ENCODE measurements at places on chromosomes 7 and 10.
A peak's percentile ranks its signal among the peaks of the same experiment; 100 is the strongest.

DNA sequence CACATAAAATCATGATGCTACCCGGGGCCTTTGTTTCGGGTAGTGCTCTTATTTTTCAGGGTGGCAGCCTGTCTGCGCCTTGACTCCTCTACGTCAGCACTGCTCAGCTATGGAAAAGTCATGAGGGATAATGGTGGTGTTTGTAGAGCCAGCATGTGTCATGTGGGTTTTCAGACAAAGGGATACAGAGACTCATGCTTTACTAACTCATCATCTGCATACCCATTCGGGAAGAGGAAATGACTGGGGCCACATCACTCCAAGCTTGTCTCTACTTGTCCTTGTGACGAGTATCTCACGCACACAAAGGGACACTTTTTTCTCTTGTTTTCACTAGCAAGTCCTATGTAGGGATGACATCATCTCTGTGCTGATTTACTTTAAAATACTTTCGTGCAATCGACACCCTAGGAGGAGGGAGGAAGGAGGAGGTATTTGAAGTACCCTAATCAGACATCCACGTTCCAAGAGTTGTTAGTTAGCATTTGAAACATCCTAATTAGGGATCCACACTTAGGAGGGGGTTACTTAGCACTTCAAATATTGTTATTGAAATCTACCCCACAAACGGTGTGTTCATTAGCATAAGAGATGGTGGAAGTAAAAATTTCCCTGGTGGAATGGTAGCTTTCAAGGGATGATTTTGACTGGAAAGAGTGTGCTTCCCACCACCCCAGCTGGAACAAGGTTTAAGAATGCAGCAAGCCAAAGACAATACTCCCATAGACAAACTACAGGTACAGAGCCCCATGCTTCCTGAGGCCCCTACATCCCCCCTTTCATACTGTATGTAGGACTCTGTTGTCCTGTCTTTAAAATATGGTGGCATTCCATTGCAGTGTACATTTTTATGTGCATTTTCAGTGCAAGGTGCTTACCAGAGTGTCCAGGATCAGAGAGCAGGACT lies 52.0 kb downstream of the THNSL1 start:
- DNase-seq = no peak

DNA sequence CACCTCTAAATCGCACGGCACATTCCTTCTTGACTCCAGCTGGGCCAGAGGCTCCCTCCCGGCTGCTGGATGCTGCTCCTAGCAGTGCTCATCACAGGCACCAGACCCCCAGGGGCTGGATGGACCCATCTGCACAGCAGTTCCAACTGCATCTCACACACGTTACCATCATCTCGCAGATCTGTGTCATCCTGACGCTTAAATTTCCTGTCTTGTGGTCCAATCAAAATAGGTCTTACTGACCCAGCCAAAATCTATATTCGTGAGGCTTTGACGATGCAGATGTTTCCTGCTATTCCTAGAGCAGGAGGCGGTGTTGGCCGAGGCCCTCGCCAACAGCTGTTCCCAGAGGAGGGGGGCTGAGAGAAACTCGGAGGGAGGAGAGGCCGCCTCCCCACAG lies 108.0 kb downstream of the MKI67 start:
- no peak for DNase-seq

GRCh38 chr10:49297818-49298670 lies 926 bp upstream of the C10orf71 start:
- no peak for DNase-seq

GRCh38 chr10:128310971-128311658 lies 184.9 kb upstream of the MKI67 start:
- DNase-seq = no peak

GRCh38 chr10:102444851-102445250 lies 6.5 kb downstream of the C10orf95 start:
- DNase-seq = no peak

GRCh38 chr7:11831736-11832495 lies at the start of gene THSD7A:
Gene THSD7A, minus strand, starts transcription at chr7:11832198. Its CDS starts 252 bp downstream, at chr7:11831946.
- DNase-seq = no peak

DNA sequence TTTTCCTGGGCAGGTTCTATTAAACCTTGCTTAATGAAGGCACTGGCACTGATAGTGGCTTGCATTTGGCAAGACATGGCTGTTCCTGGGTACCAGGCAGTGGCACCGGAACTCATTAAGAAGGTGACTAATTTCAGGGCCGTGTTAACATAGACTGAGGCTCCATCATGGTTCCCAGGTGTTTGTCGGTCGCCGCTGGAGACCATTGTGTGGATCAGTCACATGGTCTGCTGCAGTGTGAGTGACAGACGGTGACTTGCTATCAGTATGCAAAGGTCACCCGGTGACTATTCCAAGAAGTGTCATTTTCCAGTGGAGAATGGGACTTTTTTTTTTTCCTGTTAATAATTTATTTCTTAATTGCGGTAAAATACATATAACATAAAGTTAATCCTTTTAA lies 106.3 kb downstream of the INSYN2A start:
- DNase-seq = no peak

GRCh38 chr7:139753693-139754111 lies 24.1 kb downstream of the HIPK2 start:
- DNase-seq = no peak

GRCh38 chr7:2079332-2080059 lies 153.2 kb downstream of the MAD1L1 start:
- no peak for DNase-seq

- no peak for DNase-seq
These were observed 97.7 kb downstream of the NRCAM start for GRCh38 chr7:108358553-108358952.

DNA sequence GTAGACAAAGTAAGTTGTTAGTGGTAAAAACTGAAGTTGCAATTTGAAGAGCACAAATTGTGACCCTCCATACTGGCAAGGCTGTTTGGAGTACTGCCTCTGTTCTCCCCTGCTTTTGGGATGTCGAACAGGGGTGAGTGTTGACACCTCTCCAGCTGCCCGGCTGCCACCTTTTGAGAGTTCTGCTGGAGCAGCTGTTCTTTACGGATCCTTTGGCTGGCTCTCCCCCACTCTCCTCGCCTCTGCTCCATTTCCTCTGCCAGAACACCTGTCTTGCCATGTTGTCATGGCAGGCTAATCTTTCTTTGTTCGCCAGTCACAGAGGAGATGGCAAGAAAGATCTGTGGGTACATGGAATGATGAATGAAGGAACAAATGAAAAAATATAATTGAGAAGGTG lies 34.9 kb downstream of the INSYN2A start:
- DNase-seq = no peak

- DNase-seq = no peak
These were observed 19.4 kb downstream of the GSTO2 start for GRCh38 chr10:104288355-104288754.

GRCh38 chr10:116124777-116125176 lies 148.2 kb downstream of the GFRA1 start:
- DNase-seq = no peak

DNA sequence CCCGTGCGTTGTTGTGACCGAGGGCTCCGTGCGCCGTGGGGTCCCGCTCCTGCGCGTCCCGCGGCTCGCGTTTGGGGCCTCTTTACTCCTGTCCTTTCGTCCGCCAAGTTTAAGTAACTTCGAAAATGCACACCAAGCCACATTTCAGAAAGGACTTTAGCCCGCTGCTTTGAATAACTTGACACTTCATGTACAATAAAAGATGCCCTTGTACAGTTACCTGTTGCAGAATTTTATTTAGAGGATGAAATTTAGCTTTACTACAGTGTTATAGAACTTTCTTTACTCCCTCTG lies 459 bp downstream of the SUGCT start:
- no peak for DNase-seq

DNA sequence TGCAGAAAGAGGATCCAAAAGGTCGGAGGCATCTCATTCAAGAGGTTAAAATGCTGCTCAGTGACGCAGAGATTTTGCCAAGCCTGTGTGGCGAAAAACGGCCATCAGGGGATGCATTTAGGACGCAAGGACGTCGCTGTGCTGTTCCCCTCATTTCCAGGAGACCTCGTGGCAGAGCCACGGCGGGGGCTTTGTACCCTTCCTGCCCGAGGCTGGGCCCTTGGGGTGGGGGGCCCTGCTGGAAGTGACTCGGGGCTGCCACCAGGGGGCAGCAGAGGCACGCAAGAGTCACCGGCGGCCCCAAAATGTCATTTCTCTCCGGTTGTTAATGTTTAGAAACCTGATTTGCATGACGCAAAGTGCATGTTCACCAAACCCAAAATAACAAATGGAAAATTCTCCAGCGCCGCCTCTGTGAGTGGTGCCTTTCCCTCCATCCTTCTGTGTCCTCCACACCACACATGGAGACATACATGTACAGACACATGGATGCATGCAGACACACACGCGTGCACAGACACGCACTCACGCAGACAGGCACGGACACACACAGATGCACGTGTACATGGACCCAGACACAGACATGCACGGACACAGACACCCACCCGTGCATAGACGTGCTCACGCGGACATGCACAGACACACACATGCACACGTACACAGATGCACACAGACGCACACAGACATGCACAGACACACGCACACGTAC lies 51.0 kb upstream of the NKX6-2 start:
- no peak for DNase-seq

GRCh38 chr10:81534991-81535390 lies 340.0 kb upstream of the NRG3 start:
- no peak for DNase-seq

DNA sequence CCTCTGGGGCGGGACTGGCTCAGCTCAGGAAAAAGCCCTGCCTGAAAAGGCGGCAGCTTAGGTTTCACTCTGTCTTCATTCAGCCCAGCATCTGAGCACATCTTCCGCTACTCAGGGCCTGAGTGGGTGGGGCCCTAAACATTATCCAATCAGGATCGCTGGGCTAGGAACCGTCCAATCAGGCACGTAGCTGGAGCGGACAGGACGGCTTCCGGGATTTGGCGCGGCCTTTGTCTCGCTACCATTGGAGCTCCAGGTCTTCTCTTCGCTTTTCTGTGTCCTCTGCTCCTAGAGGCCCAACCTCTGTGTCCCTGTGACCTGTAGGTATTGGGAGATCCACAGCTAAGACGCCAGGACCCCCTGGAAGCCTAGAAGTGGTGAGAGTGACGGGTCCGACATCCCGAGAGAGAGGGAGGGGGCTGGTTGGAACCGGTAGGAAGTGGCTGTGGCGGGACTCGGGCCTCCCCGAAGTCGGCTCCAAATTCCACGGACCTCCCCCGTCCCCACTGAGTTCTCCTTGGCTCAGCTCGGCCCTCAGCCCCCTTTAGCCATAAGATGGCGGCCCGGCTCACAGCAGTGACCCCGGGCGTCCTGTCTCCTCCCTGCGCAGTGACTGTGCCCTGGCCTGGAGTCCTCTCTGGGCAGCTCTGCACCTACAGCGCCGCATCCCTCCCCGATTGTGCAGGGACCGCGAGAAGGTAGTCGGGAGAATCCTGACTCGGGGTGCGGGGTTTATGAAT lies 99.1 kb downstream of the ZNF680 start:
- peak; percentile 22 for DNase-seq

Measured in T-helper 22 cell (primary cell).